ENCODE measurements at places on chromosomes 6 and 20.

GRCh38 chr6:108123481-108123929, 42.3 kb upstream of the NR2E1 start:
- no peak for DNase-seq

GRCh38 chr20:32527052-32527446, 58.1 kb downstream of the NOL4L start:
- no peak for DNase-seq

GRCh38 chr20:22768266-22769178, 184.2 kb upstream of the FOXA2 start:
- DNase-seq: no peak

DNA sequence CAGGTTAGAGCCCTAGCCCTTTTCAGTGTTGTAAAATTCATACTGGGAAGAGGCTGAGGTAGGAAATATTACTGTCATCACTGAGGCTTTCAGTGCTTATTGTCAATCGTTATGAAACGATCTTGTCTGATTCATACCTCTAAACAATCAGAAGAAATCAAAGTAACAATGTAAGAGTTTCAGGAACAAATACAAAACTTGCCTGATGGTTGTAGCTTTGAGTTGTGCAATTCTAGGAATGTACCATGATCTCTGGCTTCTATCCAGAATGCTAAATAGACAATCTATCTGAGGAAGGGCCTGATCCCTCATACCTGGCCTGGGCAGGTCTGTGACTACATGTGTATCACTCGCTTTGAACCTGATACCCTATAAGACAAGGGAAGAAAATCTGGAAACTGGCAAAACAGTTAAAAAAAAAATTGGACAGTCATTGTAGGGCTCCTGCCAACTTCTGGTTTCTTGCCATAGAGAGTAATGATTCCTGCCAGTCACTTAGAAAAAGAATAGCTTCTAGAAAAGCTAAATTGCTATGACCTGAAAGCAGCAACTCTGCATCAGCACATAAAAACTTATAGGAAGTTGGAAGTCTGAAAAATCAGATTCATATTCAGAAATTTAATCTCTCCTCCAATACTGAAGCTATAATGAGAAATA, 234.7 kb downstream of the BTBD9 start:
- no peak for DNase-seq

DNA sequence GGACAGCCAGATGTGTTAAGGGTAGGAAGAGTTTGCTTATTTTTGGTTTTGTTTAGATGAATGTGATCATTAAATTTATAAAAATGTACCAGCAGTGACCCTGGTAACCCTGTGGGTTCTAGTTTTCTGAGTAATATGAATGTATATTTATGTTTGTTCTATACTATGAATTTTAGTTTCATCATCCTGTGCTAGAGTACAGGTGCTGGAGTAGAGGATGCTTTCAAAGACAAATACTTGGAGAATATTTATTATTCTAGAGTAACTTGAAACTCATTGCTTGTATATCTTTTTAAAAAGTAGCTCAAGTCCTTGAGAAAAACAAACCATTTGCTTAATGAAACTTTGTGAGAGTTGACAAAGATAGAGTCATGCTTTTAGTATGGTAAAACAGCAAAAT, 7.8 kb downstream of the LRRC1 start:
- no peak for DNase-seq

- no peak for DNase-seq
Observed at GRCh38 chr6:112145080-112145573, 57.7 kb downstream of the FAM229B start.

DNA sequence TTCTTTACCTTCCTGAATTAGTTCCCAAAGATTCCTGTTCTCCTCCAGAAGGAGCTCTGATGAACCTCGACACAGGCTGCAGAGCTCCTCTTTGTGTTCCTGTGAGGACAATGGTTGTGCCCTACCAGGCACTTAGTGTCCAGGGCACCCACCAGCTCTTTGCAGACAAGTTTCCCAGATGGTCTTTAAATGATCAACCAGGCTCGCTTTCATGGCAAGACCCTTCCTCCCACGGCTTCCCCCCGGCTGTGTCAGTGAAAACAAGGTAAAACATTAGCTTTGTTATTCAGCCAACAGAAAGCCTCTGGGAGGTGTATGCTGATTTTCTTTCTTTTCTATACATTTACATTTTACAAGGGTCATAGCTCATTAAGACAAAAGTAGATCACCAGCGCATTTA, 32.3 kb upstream of the CNKSR3 start:
- no peak for DNase-seq

DNA sequence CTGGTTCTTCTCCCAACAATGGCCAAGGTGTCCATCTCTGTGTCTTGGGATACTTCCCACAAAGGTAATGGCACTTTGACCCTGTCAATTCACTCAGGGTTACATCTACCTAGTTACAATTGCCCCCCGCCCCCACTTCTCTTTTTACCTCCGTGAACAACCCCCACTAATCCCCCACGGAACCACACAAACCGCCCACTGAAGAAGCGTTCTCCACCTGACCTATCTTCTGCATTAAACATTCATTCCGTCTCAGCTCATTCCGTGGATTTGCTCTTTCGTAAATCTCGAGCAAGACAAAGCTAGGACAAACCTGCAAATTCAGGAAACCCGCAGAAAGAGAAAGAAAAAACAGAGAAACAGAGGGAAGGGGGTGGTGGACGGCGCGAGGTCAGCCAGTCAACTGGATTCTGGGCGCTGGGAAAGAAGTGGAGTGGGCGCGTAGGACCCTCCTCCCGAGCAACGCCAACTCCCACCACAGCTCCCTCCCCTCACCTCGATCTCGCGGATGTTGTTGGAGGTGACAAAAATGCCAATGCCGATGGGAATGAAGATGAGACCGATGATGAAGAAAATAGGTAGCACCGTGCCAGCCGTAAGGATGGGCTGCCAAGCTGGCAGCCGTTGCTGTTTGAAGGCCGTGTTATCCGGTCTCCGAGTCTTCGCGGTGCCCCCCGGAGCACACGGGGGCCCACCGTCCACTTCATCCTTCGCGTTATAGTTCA, 523 bp downstream of the TMEM30A start:
- DNase-seq: peak; percentile 26

DNA sequence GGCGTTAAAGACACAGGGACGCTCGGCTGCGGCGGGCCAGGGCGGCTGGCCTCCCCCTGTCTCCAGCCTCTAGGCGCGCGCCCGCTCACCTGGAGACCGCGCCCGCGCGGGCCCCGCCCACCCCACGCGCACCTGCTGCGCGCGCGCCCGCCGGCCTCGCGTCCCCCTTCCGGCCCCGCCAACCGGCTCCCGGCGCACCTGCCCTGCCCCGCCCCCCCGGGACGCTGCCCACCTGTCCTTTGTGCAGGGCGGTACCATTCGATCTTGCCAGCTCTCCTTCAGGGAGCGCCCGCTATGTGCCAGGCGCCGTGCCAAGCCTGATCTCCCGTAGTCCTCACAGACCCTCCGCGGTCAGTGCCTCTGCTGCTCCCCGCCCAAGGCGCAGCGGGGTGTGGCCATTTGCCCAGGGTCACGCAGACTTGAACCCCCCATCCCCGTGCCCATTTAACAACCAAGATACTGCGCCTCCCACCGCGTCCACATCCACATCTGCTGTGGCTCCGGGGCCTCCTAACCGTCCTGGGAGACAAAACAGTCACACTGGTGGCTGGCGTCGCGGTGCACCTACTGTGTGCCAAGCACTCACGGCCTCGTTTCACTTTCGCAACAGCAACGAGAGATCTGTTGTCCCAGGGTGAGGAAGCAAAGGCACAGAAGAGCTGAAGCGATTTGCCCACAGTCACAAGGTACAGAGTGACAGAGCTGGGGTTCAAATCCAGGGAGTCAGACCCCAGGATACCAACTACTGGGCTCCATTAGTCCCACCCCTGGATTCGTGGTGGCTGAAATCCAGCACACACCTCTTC, 48.1 kb downstream of the NOL4L start:
- DNase-seq: no peak

DNA sequence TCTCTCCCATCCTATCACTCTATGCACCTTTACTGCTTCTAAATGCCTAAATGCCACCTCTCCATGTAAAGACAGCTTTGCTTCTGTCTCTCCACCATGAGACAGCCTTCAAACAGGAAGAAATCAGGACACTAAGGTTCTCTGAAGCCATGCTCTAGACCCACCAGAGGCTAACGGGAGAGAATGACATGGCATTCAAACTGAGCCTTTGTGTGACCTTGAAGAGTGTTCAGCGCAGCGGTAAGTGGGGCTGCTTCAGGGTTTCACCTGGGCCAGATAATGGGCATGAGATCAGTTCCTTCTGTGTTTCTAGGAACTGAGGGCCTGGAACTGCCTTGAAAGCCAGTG, 20.1 kb downstream of the FAM50B start:
- no peak for DNase-seq

- no peak for DNase-seq
Observed at GRCh38 chr6:147033267-147033666, 170.9 kb upstream of the STXBP5 start.

DNA sequence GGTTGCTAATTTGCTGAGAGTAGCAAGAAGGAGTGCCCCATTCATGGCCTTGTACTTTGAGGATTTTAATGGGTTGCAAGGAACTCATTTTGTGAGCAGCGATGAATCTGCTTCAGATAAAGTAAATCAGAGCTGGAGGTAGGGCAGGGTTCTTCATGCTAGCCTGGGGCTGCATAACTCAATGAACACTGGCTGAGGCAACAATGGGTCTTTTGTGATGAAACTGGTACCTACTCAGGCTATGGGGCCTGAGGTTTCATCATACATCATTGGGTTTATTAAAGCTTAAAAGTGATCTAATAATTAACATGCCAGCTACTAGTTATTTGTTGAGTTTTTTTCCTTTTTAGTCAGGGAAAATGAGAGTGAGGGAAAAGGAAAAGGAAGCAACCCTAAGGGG, 106.9 kb downstream of the FAM50B start:
- DNase-seq: no peak

GRCh38 chr6:84033523-84034451, at the start of gene MRAP2:
MRAP2 (plus strand) TSS chr6:84033772; CDS start chr6:84055319, 21,547 bp downstream.
- no peak for DNase-seq

GRCh38 chr6:111799576-111800258, 73.5 kb downstream of the FYN start:
- DNase-seq: no peak

DNA sequence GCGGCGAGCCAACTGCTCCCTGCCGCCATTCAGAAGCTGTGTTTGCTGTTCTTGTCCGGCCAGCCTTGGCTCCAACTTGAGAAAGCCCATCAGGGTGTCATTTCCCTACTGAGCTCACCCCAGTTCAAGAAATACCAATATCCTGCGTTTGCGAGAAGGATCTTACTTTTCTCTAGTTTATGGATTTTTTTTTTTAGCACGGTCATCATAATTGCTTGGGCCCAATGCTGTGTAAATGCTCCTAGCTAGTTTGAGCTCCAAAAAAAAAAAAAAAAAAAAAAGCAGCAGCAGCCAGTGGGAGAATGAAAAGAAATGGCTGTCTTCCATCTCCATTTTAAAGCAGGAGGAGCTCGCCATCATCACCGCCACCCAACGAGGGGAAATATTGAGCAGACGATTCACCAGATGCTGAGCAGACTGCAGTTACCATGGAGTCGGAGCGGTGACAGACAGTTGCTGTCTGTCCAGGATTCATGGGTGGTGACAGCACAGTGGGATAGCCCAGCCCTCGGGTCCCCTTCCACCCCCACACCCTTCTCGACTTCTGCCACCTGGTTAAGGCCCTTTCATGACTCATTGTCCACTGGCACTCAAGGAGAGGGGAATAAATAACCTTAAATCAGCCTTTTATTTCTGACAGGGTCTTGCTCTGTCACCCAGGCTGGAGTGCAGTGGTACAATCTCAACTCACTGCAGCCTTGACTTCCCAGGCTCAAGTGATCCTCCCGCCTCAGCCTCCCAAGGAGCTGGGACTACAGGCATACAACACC, 132.4 kb upstream of the SNX9 start:
- no peak for DNase-seq

DNA sequence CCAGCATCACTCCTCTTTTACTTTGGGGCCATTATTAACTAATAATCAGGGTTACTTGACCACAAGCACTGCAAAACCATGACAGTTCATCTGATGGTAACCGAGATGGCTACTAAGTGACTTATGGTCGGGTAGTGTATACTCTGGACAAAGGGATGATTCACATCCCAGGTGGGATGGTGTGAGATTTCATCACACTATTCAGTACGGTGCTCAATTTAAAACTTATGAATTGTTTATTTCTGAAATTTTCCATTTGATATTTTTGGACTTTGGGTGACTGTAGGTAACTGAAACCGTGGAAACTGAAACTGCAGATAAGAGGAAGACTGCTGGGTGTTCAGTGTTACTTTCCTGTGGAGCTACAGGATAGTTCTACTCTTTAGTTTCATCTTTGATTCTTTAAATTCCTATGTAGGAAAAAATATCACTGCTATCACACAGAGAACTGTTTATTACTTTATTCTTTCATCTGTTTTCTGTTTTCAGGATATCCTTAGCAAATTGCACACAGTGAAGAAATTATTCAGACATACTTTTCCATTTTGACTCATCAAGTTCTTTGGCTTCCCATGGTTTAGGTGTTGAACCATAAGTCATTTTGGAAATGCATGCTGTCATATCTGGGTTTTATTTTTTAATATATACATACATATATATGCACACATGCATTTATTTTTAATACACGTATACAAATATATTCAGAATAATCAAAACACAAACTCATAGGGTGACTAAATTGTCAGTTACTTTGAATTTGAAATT, 59.1 kb upstream of the C20orf144 start:
- no peak for DNase-seq

- no peak for DNase-seq
Observed at GRCh38 chr6:163347021-163347446, 67.5 kb upstream of the QKI start.

- DNase-seq: no peak
Observed at GRCh38 chr20:23517719-23518118, 26.8 kb downstream of the CST8 start.

- no peak for DNase-seq
Observed at GRCh38 chr6:87366072-87366827, 21.6 kb downstream of the C6orf163 start.

- no peak for DNase-seq
Observed at GRCh38 chr6:162123797-162124196, 603.8 kb downstream of the PRKN start.

DNA sequence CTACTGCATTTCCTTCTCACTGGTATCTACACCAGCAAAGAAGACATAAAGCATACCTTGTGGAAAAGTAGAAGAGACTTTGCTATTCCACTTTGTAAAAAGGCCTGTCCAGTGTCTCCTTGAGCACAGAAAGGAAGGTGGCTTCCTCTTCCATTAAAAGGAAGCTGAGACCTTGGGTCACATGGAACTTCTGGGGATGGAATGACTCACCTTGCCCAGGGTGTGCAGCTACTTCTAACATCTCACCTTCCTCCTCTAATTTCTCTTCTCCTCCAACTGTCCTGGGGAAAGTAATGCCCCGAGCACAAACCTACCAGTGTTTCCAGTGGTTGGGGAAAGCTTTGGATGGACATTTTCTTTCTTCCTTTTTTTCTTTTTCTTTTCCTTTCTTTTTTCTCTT, 848.8 kb upstream of the MAP3K7 start:
- no peak for DNase-seq

DNA sequence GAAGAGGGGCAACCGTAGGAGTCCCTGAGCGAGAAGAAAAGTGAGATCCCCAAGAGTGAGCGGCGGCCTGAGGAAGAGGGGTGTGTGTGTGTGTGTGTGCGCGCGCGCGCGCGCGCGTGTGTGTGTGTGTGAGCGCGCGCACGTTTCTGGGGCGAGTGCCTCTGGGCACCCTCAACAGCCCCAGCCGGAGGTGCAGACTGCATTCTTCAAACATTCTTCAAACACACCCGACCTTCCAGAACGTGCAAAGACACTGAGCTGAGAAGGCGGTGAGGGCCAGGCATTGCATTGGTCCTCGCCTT, 76.2 kb upstream of the FOXP4 start:
- DNase-seq: no peak

Data from AML-193 (cell line).